ENCODE measurements at places on chromosomes 7 and 10.

DNA sequence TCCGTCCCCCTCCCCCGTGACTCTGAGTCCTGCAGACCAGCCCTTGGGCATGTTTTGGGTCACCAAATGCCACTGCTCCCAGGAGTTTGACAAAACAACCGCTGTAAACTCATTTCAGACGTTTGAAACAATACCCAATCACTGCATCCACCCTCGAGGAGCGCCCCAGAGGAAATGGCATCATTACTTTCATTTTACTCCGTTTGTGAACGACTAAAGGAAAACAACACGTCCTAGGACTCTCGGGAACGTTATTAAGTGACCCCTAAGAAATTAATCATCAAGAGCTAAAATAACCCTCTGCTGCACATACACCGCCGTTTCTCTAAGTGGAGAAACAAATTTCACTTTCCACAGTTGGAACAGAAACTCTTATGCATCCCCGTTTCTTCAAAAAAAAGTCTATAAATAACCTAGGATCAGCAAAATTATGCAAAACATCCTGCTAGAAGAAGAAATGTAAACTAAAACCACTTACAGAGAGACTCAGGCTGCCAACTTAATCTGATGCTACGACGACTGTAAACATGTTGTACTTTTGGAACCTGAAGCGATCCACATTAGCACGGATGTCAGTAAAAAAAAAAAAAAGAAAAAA, 109.9 kb upstream of the EFCAB10 start:
- DNase-seq: peak; percentile 32

DNA sequence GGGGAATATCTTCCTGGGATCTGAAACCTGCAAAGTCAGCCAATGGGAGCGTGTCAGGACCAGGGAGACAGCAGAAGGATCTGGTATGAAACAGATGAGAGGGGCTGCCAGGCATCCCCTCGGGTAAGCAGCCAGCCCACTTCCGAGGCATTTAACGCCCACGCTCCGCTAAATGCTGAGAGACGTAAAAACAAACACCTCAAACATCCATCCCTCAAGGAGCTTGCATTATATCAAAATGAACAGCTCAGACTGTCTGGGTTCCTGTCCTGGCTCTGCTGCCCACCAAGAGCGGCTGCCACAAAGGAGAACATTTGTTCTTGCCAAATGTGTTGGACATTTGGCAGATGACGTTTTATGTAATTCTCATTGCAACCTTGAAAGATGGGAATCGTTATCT, 7.0 kb upstream of the SERPINE1 start:
- no peak for DNase-seq

- no peak for DNase-seq
Observed at GRCh38 chr10:132168571-132169030, 18.1 kb upstream of the DPYSL4 start.

- no peak for DNase-seq
Observed at GRCh38 chr7:159038066-159038465, 106.6 kb downstream of the VIPR2 start.

GRCh38 chr10:117960345-117960935, 86.3 kb downstream of the RAB11FIP2 start:
- DNase-seq: no peak

DNA sequence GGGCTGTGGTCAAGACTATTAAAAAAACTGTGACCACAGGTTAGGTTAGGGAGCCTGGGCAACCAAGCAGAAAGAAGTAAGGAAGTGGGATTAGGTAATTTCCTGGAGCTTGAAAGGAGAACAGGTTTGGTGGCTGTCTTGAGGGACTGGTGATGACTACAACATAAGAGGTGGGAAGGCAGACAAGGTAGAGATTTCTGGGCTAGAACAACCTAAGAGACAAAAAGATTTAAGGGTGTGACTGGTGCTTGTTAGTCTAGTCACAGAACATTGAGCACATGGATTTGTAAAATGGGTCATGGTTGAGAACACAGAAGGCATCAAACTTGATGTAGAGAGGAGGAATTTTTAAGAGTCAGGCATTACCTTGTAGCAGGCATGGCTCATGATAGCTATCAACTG, 123.7 kb upstream of the ASAH2 start:
- DNase-seq: no peak

DNA sequence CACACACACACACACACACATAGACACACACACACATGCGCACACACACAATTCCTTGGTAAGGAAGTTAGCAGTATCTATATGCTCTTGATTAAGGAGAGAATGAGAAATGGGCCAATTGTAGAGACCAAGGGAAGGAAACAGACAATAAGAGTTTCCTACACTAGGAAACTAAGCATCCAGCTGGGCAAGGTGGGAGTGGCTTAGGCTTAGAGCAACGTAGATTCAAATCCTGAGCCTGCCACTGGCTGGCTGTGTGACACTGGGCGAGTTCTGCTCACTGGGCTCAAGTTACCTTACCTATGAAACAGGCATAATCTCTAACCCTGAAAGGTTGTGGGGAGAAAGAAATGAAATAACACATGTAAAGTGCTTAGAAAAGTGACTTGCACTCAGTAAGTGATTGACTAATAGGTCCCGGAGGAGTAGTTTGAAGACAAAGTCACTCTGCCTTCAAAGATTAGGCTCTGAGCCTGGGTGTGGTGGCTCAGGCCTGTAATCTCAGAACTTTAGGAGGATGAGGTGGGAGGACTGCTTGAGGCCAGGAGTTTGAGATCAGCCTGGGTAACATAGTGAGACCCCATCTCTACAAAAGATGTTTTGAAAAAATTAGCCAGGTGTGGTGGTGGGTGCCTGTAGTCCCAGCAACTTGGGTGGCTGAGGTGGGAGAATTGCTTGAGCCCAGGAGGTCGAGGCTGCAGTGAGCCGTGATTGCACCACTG, 701.4 kb downstream of the PARD3 start:
- DNase-seq: no peak

GRCh38 chr10:96090463-96090800, 39.7 kb upstream of the ZNF518A start:
- no peak for DNase-seq

- no peak for DNase-seq
Observed at GRCh38 chr10:37222046-37222445, 96.6 kb downstream of the ANKRD30A start.

DNA sequence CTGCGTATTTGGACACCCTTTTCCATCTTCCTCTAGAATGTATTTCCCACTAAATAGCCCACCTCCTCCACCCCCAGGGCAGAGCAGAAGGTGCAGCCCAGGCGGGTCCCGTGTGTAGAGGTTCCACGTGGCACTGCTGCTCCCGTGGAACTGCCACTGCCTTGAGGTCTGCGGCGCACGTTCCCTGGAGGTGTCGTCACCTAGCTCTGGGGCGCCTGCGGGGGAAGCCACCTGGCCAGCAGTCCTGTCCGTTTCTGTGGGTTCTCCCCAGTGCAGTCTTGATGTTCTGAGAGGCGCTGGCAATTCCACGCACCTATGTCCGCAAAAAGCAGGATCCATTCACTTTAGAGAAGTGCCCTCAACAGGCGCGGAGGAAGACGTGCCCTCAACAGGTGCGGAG, 21.9 kb downstream of the BNIP3 start:
- no peak for DNase-seq

DNA sequence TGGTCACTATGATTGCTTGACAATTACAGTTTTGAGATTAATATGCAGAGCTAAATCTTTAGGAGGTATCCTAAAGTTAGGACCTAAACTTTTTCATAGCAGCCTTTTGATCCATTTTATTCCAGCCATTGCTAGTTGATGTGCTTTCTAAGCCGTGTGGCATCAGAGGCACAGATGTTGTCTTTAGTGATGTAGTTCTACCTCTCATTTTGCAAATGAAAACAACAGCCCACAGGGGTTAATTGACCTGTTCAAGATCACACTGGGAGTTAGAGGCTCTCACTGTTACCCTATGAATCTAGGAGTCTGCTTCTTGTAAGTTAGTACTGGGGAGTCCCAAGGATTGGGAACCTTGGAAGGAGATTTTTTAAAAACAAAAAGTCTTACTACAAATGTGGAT, 10.6 kb downstream of the AUTS2 start:
- DNase-seq: no peak

- no peak for DNase-seq
Observed at GRCh38 chr7:49714182-49714581, 59.3 kb upstream of the VWC2 start.

GRCh38 chr10:74293686-74294371, 142.8 kb downstream of the ADK start:
- DNase-seq: no peak

DNA sequence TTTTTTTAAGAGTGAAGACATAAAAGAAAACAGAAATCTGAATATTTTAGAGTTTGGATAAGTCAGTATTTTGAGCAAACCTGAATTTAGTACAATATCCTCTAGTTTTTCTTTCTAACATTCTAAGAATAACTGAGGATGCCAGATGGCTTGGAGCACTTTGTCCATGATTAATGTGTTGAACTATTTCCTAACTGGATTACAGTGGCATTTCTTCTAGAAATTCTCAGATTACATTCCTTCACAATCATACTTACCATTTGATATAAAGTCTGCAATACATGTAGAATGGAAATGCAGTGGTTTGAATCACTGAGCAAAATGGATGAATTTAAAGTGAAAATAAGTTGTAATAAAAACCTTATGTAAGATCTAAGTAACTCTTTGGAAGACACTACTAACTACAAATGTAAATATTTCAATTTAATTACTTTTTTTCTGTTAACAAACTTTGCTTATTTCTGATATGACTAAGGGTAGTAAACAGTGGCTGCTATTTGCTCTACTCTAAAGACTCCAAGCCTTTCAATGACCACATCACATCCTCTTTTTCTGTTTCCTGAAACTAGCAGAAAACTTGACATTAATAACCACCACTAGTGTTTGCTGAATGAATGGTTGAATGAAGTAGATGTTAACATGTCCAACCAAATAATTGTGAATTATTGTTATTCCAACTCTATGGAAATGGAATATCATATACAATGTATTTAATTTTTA, 102.8 kb downstream of the PRKG1 start:
- no peak for DNase-seq

- no peak for DNase-seq
Observed at GRCh38 chr7:140049339-140050024, 13.3 kb downstream of the PARP12 start.

- no peak for DNase-seq
Observed at GRCh38 chr7:150417239-150417638, 33.2 kb upstream of the GIMAP8 start.

GRCh38 chr7:86149024-86149665, 494.6 kb upstream of the GRM3 start:
- DNase-seq: no peak

GRCh38 chr7:30635798-30636197, 41.1 kb downstream of the GARS1 start:
- DNase-seq: no peak

DNA sequence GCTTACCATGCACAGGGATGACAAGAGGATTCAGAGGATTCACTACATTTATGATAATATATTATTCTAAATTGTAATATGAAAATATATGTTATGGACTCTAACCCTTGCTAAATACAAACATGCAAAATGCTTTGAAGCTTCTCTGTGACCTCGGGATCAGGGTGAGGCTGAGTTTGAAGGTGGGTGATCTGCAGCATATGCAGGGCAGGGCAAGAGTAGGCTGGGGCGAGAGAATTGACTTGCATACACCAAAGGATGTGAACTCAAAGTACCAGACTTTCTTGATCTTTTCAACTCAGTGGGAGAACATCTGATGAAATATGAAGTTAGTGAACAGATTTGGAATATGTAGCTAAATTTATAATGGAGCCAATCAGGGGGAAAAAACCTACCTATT, 57.0 kb downstream of the GPR158 start:
- no peak for DNase-seq

- no peak for DNase-seq
Observed at GRCh38 chr10:74297389-74298080, 146.5 kb downstream of the ADK start.

GRCh38 chr7:155809947-155810769, 2.1 kb downstream of the SHH start:
- DNase-seq: no peak

- no peak for DNase-seq
Observed at GRCh38 chr7:100785878-100786277, 41.4 kb downstream of the EPHB4 start.

DNA sequence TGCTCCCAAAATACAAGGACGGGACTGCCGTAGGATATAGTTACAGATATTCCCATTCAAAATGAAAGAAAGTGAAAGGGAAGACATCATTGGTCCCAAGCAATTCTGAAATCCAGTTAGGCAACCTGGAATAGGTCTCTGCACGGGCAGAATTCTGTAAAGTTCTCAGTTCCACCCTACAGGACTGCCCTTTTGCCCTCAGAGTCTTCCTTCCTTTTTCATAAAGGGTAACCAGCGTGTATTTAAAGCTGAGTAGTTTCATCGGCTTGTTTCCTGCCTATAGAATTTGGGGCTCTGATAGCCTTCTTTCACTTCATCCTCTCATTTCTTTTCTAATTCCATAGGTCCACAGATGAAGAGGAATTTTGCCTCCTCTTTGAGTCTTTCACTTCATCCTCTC, 20.0 kb downstream of the COPG2 start:
- no peak for DNase-seq

All from midbrain (tissue), 1 donor.